Activated CD4-positive, alpha-beta T cell treated with anti-CD3 and anti-CD28 coated beads, Interleukin-2, amount 10 ng/mL, durations not matched to agents 7 days and 5 days (primary cell): ENCODE measurements at places on chromosomes 12 and 14.

GRCh38 chr12:47276621-47277309 is 197.0 kb upstream of the AMIGO2 start:
- peak; percentile 81 for DNase-seq

DNA sequence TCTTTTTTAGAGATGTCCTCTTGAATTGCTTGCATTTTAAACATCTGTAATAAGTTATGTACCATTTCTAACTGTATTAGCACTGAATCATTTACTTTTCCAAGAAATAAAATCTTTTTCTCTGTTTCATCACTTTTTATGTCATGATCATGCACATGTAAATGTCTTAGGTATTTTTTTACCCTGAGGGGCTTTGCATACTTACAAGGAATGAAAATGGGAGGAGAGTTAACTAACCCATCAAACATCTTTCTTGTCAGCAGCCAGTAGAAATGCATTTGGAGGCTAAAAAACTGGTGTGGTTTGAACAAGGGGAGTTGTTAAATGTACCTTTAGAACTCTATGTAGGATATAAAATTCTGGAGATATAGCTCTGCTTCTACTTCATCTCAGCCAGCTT is 1080.3 kb downstream of the GALC start:
- no peak for DNase-seq

DNA sequence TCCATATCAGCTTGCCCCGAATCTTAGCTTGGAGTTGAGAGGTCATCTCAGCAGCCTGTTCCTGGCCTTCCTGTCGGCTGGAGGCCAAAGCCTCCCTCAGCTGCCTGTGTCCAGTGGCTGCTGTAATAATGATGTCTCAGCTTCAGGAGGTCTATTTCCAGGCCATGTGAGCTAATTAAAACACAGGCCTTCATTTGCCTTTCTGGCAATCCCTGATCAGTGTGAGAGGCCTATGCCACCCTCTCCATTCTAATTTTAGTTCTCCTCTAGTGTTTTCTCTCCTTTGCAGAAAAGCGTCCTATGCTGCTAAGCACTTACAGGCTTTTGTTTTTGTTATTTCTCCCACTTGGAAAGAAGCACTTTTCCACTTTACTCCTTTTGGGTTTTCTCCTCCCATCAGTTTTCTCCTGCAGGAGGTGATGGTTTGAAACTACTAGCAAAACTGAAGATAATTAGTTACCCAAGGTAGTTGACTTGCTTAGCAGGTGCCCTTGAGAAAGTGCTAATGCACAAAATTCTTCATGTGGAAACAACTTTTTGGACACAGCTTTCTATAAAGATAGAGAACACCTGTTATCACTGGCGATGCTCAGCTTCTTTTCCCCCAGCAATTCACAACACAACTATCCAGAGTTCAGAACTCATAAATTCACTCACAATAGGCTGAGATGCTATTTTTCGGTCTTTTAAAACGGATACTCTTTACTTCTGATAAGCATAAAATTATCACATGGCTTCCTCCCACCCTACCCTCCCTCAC is 255.3 kb upstream of the GARIN6 start:
- no peak for DNase-seq

DNA sequence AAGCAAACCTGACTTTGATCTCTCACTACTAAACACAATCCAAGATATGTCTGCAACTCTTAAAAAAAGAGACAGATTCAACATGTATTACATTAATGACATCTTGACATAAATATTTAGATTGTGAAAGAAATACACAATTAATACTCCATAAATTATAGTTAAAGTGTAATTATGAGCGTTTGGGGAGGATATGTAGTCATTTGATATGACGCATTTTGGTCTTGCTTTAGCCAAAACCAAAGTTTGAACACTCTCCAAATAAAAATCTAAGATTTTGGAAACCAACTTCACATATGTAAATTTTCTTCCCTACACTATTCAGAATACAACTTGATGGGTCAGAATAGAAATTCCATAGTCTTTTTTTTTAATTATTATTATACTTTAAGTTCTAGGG is 1257.6 kb downstream of the SLC16A7 start:
- no peak for DNase-seq

- no peak for DNase-seq
These were observed at the start of gene FGF23 for GRCh38 chr12:4379405-4379804. Gene FGF23 (minus strand): TSS chr12:4379712. CDS start chr12:4379582, 130 bp downstream.

DNA sequence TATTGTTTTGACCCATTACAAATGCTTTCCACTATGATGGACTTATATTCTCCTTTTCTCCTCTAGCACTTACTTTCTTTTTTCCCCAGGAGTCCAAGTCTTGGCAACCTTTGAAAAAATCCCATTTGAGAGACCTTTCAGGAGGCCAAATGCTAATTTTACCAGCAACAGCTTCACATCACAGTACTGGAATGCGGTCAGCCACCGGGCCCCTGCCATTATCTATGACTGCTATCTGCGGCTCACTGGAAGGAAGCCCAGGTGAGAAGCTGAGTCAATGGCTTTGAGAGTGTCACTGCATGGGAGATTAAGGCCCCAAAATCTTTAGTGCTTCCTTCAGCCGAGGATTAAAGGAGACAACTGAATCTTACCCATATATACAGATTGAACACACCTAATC is 64.2 kb downstream of the ERGIC2 start:
- no peak for DNase-seq

- no peak for DNase-seq
These were observed 297.2 kb downstream of the FBXL14 start for GRCh38 chr12:1297206-1297605.

- peak; percentile 63 for DNase-seq
These were observed 60.6 kb upstream of the TCL1A start for GRCh38 chr14:95774265-95775160.

- DNase-seq = no peak
These were observed 578.7 kb upstream of the FBXO33 start for GRCh38 chr14:40010961-40011360.

GRCh38 chr12:112207397-112207924 is 82.1 kb downstream of the TRAFD1 start:
- no peak for DNase-seq

DNA sequence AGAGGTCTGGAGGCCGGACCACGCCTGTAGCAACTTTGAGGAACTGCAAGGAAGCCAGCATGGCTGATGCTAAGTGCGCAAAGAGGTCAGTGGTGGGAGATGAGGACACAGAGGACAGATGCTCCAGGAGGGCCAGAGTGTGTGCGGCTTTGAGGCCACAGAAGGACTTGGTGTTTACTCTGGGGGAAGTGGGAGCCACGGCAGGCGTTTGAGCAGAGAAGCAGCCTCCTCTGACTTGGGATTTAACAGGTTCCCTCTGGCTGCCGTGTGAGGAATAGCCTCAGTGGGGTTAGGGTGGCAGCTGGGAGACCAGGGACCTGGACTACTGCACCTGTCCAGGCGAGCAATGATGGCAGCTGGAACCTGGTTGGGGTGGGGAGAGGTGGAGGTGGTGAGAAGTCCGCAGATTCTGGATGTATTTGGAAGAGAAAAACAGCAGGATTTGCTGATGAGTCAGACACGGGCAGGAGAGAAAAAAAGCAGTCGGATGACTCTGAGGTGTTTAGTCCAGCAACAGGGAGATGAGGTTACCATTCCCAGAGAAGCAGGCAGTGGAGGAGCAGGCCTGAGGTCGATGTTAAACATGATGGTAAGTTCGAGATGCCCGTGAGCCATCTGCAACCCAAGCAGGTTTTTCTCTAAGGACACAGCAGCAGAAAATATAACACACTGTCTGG is 143.5 kb downstream of the SCARB1 start:
- DNase-seq = no peak

- no peak for DNase-seq
These were observed 1.7 kb downstream of the KCNH3 start for GRCh38 chr12:49540229-49541139.

DNA sequence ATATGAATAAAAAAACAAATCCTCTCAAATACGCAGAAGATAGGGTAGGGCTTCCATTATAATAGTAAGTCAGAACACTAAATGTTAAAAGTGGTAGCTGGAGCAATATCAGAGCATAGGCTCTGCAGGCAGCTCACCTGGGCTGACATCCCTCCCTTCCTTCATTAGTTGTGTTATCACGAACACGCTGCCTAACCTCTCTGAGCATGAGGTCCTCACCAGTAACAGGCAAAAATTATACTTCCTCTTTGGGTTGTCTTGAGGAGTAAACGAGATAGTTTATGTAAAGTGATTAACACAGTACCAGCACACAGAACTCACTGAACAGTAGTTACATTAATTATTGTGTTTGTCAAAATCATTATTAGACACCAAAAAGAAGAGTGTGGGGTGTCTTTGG is 154.3 kb downstream of the STXBP6 start:
- no peak for DNase-seq

- DNase-seq = no peak
These were observed 190.5 kb downstream of the BMP4 start for GRCh38 chr14:53766106-53766505.

GRCh38 chr12:50542448-50542847 is 37.7 kb downstream of the DIP2B start:
- DNase-seq = no peak

GRCh38 chr12:42365486-42365885 is 39.5 kb downstream of the PPHLN1 start:
- DNase-seq = no peak

- DNase-seq = no peak
These were observed 15.5 kb downstream of the CLSTN3 start for GRCh38 chr12:7145671-7146070.

DNA sequence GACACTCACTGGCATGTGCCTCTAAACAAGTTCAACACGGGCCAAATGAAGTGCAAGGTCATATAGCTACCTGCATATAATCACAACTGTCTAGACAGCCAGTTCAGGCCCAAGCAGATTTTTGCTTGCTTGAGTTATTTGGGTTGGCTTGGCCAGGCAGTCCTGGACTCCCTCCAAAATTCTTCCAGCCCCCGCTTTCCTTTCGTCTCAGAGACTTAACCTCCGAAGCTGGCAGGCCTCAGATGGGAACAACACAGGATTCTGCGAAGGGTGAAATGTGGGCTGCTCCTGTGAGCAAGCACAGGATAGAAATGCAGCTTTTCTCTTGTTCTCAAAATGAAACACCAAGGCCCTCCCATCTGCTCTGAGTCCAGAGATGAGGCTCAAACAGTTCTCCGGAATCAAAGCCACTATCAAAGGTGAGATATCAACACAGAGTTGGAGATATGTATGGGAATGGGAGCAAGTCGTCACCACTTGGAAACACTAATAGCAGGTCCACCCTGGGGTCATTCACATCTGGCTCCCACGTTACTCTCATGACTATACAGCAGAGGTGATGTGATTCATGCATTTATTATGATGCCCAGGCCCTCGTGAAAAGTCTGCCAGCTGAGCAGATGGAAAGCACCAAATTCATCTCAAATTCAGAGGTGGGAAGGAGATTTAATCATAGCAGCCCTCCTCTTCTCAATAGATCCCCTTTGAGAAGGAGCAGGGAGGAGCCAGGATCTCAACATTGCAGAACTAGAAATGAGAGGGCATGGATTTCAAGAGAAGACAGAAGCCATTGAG is 389.8 kb downstream of the NUAK1 start:
- DNase-seq = no peak

DNA sequence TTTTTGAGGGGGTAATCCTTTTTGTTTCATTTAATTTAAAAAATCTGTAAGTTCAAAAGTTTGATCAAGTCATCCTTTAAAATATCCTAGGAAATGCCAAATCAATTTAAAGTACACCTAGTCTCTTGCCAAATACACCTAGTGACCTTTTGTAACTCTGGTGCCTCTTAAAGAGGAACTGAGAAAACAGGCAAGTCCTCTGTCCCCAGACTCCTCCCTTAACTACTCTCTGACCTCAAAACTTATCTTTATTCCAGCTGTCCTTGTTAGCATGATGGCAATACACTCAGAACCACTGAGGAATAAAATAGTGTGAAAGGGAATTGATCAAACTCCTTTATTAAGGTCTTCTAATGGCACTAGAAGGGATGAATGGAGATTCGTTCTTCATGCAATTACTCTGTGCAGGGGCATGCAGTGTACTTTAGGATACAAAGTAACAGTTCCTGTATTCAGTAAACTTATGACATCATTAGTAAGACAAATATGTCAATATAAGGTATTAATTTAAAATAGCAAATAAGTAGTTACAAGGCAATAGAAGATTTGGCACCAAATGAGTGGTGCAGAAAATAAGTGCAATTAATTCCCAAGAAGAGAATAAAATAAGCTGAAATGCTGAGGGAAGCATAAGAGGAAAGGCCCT is 3.3 kb downstream of the FAR2 start:
- no peak for DNase-seq

DNA sequence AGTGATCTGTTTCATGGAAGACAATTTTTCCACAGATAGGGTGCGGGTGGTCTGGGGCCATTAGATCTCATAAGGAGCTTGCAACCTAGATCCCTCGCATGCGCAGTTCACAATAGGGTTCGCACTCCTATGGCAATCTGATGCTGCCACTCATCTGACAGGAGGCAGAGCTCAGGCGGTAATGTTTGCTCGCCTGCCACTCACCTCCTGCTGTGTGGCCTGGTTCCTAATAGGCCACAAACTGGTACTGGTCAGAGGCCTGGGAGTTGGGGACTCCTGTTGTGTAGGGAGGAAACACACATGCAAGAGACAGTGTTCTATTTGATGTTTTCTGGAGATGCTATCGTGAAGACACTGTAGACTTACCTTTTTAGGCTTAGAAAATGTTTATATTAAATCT is 77.0 kb upstream of the FGD4 start:
- DNase-seq = no peak

DNA sequence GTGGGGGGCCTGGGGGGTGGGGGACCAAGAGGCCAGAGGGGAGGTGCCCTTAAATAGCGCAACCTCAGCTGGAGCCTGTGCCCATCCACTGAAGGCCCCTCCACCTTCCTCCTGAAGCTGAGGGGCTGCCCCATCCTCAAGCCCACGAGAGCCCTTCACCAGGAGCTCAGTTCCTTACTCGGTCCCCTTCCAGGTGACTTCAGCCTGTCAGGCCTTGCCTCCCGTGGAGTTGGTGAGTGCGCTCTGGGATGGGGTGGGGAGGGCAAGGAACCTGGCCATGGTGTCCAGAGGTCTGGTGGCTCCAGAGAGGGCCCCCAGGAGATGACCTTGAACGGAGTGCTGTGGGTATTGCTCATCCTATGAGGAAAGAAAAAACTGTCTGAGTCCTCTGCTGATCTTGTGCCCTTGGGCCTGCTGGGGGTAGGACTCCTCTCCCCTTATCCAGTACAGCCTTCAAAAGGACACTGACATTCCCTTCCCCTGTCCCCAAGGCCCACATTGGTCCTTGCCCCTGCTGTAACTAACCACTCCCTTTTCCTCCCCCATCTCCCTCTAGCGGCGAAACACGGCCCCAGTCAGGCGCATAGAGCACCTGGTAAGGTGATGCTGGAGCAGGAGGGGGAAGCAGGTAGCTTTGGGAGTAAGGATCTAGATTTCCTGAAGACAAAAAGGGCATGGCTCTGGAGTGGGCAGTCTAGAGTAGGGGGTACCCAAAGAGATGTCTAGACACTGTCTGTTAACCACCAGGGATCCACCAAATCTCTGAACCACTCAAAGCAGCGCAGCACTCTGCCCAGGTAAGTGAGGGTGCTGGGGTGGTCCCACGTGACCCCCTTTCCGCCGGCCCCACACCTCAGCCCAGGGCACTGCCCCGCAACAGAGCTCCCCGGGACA is 3.6 kb downstream of the TNS2 start:
- DNase-seq = peak; percentile 61

- DNase-seq = no peak
These were observed 25.0 kb downstream of the KTN1 start for GRCh38 chr14:55604900-55605418.
